H54 (cell line): ENCODE measurements at places on chromosomes 1 and 21.

- DNase-seq = no peak
Measured at GRCh38 chr21:14875704-14876523, 188.9 kb downstream of the NRIP1 start.

DNA sequence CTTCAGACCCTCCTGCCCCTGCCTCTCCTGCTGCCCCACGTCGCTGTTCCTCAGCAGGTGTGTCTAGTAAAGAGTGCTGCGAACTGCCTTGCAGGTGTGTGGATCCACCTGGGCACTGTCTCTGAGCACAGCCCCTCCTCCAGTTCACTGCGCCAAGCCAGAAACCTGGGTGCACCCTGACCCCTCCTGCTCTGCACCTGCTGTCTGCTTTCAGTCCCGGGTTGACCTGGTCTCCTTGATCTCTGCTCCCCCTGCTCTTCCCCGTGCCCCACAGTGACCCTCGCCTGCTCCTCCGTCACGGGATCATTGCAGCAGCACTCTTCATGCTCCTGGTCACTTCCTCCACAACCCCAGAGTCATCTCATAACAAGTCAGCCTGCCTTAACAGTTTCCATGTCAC, 6.5 kb downstream of the A3GALT2 start:
- DNase-seq = no peak

GRCh38 chr1:95117207-95118066, at the start of gene TLCD4:
Gene TLCD4, plus strand, starts transcription at chr1:95117355. Its CDS starts 26,547 bp downstream, at chr1:95143902.
- peak; percentile 51 for DNase-seq

GRCh38 chr1:36136535-36136934, 11.5 kb upstream of the COL8A2 start:
- DNase-seq = peak; percentile 69

DNA sequence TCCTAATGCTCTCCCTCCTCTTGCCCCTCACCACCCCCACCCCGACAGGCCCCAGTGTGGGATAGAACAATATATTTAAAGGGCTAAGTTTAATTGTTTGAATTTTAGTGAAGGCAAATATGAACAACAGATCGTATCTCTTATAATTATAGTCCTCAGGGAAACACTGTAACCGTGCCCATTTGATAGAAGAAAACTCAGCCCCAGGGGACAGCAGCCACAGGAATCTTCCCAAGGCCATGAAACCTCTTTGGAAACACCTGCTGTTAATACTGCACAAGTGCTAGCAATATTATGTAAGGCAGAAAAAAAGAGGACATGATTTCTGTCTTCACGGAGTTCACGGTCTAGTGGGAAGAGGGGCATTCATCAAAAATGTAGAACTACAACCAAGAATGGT, 142.2 kb downstream of the URB2 start:
- DNase-seq = no peak
